Activated CD8-positive, alpha-beta memory T cell treated with anti-CD3 and anti-CD28 coated beads for 48 hours (primary cell): ENCODE measurements at places on chromosomes 16 and 17.

DNA sequence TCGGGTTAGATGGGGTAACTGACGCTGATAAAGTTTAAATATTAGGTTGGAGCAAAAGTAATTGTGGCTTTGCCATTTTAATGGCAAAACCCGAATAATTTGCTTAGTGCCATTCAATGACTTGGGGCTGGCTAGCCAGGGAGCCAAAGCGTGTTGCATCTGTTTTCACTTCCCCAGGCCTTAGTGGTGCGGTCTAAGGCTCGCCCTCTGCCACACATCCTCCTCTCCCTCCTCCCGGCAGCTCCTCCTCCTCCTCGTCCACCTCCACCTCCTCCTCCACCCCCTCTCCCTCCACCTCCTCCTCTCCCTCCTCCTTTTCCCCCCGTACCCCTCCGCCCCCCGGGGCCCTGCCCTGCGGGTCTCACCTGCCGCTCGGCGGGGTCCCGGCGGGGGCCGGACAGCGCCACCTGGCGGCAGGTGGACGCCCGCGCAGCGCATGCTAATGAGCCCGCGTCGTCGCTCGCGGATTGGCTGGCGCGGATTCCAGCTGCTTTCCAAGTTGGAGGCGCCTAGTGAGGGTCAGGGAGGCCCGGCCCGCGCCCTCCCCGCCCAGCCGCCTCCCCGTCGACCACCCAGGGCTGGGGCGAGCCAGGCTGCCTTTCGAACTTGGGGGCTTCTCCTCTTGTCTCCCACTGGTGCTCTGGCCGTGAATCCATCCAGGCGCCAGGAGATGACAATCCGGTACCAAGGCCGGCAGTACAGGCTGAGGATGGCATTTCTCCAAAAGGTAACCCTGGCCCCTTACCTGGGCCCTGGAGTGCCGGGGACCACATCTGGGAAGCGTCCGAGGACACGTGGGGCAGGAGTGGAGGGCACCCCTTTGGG is 36.6 kb upstream of the RGS9 start:
- peak; percentile 57 for DNase-seq

GRCh38 chr17:48645639-48646182 is 19.6 kb upstream of the HOXB9 start:
- no peak for DNase-seq

GRCh38 chr17:1298606-1299005 is 19.1 kb downstream of the TRARG1 start:
- no peak for DNase-seq

DNA sequence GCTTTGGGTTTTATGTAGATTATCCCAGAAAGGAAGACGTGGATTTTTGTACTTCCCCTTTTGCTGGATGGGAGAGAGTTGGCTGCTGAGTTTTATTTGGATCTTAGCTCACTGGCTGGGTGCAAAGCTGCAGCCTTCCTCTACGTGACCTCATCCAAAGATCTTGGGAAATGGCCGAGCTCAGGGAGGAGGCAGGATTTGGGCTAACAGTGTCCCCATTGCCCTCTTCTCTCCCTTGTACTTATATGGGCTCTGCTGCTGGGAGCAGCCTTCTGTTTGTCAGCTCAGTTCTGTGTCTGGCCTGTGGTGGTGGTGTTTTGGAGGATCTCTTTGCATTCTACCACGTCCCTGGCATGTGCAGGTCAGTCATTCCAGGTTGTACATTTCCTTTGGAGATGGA is 2.0 kb downstream of the AOC3 start:
- DNase-seq, result no peak

DNA sequence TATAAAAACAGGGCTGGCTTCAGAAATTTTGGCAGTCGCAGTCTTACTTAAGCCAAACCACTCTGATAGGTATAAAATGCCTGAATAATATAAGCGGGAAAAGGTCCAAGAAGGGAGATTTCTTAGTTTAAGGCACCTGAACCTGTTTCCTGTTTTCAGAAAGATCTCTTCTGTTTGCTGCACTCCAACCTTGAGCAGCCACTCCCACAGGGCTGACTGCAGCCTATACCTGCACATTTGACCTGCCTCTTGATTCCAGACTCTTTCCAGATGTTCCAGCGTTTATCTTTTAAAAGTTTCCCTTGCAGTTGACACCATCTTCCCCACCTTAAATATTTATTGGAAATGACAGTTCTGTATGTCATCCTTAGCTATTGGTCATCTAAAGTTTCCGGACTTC is 132.2 kb downstream of the SKAP1 start:
- DNase-seq, result no peak

- no peak for DNase-seq
These were observed 44.5 kb upstream of the SMPD3 start for GRCh38 chr16:68492543-68493411.

GRCh38 chr16:74264811-74265210 is 31.8 kb upstream of the PSMD7 start:
- no peak for DNase-seq

DNA sequence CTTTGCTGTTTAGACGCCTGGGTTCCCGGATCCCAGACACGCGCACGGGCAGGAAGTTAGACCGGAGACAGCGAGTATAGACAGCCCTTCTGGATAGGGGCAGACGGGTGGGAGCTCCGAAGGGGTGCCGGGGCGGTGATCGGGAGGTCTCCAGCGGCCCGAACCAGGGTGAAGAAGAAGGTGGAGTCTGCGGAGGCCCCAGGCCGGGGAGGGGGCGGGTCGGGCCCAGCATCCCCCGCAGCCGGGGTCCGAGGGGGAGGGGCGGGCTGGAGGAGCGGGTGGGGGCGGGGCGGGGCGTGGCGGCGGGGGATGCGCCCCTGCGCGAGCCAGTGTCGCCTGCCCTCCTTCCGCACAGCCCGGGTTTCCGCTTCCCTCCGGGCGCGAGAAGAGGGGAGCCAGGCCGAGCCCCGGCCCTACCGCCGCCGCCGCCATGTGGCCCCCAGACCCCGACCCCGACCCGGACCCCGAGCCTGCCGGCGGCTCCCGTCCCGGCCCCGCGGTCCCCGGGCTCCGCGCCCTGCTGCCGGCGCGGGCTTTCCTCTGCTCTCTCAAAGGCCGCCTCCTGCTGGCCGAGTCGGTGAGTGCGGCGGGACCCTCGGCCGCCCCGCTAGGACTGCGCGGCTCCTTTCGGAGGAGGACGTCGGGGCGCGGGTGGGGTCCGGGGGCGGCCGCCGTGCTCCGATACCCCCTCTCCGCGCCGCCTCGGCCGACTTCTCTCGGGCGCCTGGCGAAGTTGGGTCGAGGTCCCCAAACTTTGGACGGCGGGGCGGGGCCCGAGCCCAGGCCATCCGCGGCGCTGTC is at the start of gene CMTM3:
CMTM3 (plus strand) TSS at position 329 of the 801 bp plus-strand sequence; CDS start at position 431, 102 bp downstream.
- peak; percentile 81 for DNase-seq

GRCh38 chr16:27618606-27619327 is 68.8 kb downstream of the KATNIP start:
- no peak for DNase-seq

GRCh38 chr16:15796885-15797284 is 59.9 kb downstream of the MYH11 start:
- DNase-seq, result no peak

DNA sequence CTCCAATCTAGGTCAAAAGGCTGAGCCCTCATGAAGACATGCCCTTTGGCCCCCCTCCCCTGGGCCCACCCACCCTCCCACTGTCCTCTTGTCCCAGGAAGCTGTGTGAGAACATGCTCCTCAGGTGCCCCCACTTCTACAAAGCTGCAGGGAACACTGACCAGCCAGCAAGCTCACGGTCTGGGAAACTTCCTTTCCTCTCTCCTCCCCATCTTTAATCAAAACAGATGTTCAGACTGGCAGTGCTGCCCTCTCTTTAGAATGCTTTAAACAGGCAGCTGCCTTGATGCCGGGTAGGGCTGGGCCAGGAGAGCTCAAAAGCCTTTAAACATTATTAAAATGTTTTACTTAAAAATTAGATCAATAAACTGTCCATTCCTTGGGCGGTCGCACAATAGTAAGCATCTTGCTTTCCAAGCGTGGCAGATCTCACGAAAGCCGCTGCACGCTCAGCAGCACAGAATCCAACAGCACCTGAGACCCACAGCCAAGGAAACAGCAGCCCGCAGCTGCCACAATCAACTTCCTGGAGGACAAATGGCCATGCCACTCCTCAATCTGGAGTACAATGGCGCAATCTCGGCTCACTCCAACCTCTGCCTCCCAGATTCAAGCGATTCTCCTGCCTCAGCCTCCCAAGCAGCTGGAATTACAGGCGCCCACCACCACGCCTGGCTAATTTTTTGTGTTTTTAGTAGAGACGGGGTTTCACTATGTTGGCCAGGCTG is 399.2 kb downstream of the SLC39A11 start:
- DNase-seq, result no peak

GRCh38 chr16:28820016-28820415 is 2.8 kb upstream of the ATXN2L start:
- DNase-seq, result no peak

DNA sequence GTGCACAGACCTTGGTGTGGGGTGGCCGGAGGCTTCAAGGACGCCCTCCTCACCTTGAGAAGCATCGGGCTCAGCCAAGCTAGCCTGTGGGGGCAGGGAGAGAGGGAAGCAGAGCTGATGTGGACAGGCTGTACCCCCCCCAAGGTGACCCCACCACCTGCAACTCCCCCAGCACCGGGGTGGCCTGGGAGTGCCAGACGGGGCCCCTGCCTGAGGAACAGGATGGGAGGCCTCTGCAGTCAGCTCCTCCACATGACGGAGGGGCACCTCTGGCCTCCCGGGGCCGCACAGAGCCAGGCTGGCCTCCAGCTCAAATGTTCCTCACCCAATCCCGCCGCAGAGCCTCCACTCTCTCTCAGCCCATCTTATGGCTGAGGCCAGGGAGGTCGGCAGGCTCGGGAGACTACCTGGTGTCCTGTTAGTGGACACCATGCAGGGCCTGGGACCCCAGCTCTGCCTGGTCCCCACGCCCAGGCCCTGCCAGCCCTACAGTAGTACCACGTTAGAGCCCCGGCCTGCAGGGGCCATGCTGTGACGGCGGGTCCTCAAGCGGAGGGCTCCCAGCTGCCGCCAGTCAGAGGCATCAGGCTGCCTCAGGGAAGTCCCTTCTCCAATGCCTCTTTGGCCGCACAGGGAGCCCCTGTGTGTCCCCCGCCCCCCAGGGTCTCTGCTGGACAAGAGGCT is 19.4 kb upstream of the SLC38A10 start:
- no peak for DNase-seq

DNA sequence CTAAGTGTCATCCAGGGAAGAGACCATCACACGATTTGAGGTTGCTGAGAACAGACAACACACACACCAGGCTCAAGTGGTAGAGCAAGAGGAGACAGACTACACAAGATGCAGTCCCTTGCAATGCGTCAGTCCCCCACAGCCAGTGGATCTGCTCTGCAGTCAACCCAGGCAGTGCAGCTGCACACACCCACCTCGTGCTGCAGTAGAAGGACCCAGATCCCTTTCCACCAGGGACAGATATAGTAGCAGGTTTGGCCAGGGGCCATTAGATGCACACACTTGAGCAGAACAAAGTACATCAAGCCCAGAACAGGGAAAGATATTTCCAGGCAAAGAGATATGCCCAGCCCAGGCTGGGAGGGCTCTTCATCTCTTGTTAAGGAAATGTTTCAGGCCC is 112.9 kb downstream of the GRIN2A start:
- no peak for DNase-seq
